ENCODE measurements at places on chromosomes 3 and 15. TPM values are rescaled to one million over a fixed set of nuclear protein-coding genes. Genes with fewer than 3 reads are reported as not detected.

DNA sequence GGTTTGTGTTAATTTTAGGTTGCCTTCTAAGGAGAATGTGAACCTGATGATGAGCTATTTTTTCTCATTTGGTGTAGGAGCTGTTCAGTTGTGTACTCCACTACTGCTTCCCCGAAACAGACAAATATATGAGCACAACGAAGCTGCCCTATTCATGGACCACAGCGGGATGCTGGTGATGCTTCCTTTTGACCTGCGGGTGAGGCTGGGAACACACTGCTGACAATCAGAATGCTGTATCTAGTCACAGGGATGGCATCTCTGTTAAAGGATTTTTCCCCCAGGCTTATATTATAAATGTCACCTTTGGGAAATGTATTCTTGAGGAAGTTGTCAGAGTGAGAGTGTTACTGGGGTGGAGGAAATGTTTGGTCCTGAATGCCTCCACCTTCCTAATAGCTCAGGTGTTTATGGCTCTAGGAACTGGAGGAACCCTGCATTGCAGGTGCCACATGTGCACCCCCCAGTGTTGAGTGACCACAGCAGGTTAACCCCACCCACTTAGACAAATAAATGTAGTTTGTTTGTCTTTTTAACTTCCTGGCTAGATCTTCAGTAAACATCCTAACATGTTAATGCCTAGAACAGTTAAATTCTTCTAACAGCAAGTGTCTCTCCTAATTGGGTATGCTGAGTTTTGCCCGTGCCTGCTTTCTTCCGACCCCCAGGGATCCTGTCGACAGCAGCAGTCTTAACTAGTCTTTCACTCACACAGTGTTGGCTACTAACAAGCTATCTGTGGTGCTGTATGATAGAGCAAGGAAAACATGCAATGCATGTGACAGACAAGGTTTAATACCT is 35.7 kb downstream of the SRP14 start:
- peaks cover 11% of the 10 kb centered on the region for H3K4me1 ChIP-seq
- no peak for DNase-seq
- no peak overlapping the region for H3K4me3 ChIP-seq
- H3K36me3 ChIP-seq: peaks cover 35% of the 10 kb centered on the region
- no peaks in the 10 kb centered on the region for H3K27me3 ChIP-seq

DNA sequence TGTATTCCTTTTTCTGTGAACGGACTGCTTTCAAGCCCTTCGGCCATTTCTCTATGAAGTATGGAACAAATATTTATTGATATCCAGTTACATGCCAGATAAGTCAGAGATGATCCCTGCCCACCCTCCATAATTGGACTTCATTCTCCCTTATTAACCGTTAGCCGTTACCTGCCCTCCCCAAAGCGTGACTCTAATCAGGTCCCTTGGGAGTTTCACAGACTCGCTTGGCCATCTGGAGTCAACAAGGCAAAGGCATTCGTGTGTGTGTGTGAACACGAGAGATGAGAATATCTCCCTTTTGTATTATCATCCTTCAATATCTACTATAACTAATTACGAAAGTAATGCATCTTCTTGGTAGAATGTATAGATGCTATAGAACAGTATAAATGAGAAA is 314.5 kb downstream of the TLE3 start:
- H3K4me1 ChIP-seq: peaks cover 7% of the 10 kb centered on the region
- no peak overlapping the region for H3K4me3 ChIP-seq
- peaks cover 45% of the 10 kb centered on the region for H3K27me3 ChIP-seq
- DNase-seq: no peak
- H3K27ac ChIP-seq: no peak overlapping the region
- no peaks in the 10 kb centered on the region for H3K36me3 ChIP-seq

- H3K4me1 ChIP-seq: peaks cover 11% of the 10 kb centered on the region
- H3K27me3 ChIP-seq: no peaks in the 10 kb centered on the region
Measured at GRCh38 chr3:87002346-87002745, 11.4 kb upstream of the VGLL3 start.

- H3K27ac ChIP-seq: no peak overlapping the region
- H3K4me1 ChIP-seq: no peaks in the 10 kb centered on the region
- no peak overlapping the region for H3K4me3 ChIP-seq
Measured at GRCh38 chr15:82314769-82315518, 34.3 kb downstream of the GOLGA6L10 start.

GRCh38 chr15:69853544-69853951 is 244.2 kb downstream of the TLE3 start:
- peaks cover 49% of the 10 kb centered on the region for H3K4me1 ChIP-seq
- H3K4me3 ChIP-seq: no peak overlapping the region
- H3K27me3 ChIP-seq: no peaks in the 10 kb centered on the region
- no peak for DNase-seq
- H3K27ac ChIP-seq: peak overlapping the region; percentile 79
- no peaks in the 10 kb centered on the region for H3K36me3 ChIP-seq

ITPKA gene
- total RNA-seq: not detected

BLM gene
- total RNA-seq: 2.7 TPM
